ENCODE measurements at places on chromosomes 6 and 20.
A peak's percentile ranks its signal among the peaks of the same experiment; 100 is the strongest.

- no peak for DNase-seq
Measured at GRCh38 chr6:41256383-41256782, 28.2 kb downstream of the TREML4 start.

DNA sequence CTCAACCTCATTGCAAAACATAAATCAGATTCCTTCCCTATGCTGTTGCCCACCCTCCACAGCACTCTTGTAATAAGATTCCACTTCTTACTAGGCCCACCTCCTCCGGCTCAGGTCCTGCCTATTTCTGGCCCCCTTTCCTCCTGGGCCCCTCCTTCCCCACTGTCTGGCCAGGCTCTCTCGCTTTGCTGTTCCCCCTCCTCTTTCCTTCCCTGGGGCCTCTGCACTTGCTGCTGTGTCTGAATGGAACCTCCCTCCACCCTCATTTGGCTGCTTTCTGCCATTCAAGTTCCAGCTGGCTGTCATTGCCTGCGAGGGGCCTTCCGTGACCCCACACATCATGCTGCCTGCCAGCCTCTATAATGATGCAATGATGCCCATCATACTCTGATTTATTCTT is 38.9 kb downstream of the ARHGAP40 start:
- DNase-seq = no peak

- DNase-seq = no peak
Measured at GRCh38 chr6:79504372-79504771, 32.9 kb downstream of the LCA5 start.

- no peak for DNase-seq
Measured at GRCh38 chr6:13447949-13448724, 39.3 kb downstream of the GFOD1 start.

GRCh38 chr6:117974914-117975627 is 68.0 kb downstream of the SLC35F1 start:
- DNase-seq = no peak

GRCh38 chr6:63750400-63750799 is 114.8 kb downstream of the PHF3 start:
- no peak for DNase-seq

GRCh38 chr20:24431279-24432045 is 38.0 kb upstream of the SYNDIG1 start:
- no peak for DNase-seq

DNA sequence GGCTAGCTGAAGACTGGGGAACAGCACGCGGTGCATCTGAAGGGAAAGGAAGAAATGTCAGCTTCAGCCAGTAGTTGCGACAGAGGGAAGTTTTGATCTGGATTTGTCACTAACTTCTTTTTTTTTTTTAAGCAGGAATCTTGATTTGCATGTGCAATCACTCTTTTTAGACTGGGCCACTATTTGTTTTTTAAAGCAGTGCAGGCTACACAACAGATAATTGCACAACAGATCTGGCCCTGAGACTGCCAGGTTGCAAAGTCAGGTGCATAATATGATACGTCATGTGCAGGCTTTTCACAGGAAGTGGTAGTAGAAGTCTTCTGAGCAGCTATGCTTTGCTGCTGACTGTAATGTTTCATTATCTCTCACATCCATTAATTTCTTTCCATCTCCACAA is 13.5 kb downstream of the PFDN4 start:
- no peak for DNase-seq

DNA sequence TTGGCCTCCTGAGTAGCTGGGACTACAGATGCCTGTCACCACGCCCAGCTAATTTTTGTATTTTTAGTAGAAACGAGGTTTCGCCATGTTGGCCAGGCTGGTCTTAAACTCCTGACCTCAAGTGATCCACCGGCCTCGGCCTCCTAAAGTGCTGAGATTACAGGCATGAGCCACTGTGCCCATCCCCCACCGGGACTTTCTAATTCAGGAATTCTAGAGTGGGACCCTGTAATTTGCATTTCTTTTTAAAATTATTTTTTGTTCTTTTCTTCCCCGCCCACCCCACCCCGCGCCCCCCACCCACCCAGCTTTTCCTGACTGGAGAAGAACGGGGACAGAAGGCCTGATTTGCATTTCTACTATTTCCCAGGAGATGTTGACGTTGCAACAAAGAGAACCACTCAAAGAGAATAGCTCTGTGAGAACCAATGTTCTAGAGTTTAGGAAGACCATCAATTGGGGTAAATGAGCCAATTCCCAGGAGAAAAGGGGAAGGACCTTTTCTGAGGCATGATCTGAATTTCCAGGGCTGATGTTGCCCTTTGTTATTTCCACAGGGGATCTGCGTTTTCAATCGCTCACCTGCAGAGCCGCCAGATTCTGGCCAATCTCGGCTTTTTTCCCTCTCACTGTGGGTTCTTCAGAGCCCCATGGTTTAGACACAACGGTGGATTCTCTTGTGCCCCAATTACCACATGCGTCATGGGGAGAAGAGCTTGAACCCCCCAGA is 33.2 kb upstream of the TFAP2C start:
- DNase-seq = no peak

- no peak for DNase-seq
Measured at GRCh38 chr6:22208026-22208425, 88.8 kb downstream of the PRL start.

- DNase-seq = no peak
Measured at GRCh38 chr20:56689852-56690485, 60.9 kb downstream of the TFAP2C start.

- no peak for DNase-seq
Measured at GRCh38 chr6:20906945-20907344, 372.7 kb downstream of the CDKAL1 start.

GRCh38 chr6:90646940-90647339 is 60.1 kb upstream of the MAP3K7 start:
- DNase-seq = no peak

- DNase-seq = peak; percentile 53
Measured at GRCh38 chr20:57619051-57619831, 985 bp downstream of the ZBP1 start.

- DNase-seq = no peak
Measured at GRCh38 chr6:3541006-3541585, 84.2 kb upstream of the SLC22A23 start.

DNA sequence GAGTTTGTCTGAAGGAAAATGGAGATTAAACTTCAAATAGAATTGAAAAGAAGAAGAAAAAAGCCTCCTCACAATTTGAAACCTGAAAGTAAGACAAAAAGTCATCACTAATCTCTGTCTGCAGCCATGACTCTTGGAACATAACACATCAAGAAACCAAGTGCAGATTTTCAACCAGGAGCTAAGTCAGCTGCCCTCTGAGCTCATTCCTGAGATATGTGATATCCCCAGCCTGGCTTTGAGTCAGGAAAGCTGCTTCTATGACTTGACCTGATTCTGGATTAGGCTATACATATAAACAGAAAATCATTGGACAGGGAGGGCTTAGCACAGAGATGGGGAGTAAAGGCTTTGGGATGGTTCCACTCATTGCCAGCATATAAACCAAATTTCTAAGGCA is 891.4 kb downstream of the TFAP2A start:
- no peak for DNase-seq

GRCh38 chr6:15352220-15352619 is 106.4 kb downstream of the JARID2 start:
- no peak for DNase-seq

GRCh38 chr6:133184798-133185372 is 56.3 kb upstream of the EYA4 start:
- DNase-seq = no peak

- no peak for DNase-seq
Measured at GRCh38 chr20:5096463-5096862, 23.3 kb downstream of the PCNA start.

DNA sequence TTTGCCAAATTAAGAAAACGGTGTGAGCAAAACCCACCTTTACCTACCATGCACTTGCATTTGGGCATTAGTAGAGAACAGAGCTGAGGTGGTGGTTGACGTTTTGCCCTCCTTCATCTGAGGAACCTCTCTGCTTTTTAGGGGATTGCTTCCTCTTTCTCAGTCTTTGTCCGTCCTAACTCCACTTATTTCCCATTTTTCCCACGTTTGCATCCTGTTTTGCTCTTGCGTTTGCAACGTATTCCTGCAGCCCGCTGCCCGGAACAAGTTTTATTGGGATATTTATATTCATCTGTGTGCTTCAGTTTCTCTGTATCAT is 374 bp upstream of the SERINC1 start:
- no peak for DNase-seq

- peak; percentile 65 for DNase-seq
Measured at GRCh38 chr6:36724514-36725390, 27.1 kb downstream of the RAB44 start.

DNA sequence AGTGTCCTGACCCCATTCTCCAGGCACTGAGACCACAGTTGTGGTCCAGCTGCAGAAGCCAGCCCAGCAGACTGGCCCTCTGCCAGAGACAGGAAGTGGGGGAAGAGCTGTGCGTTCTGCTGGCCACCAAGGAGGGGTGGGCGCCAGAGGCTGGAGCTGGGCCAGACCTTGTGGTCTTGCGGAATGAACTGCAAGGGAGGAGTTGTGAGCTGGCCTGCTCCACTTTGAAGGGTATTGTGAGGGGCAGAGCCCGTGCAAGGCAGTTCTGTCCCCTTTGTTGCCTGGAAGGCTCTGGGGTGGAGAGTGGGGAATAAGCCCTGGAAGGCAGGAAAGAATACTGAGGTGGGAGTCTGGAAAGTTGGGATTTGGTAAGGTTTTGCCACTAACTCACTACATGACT is 3.6 kb upstream of the MDFI start:
- no peak for DNase-seq

- no peak for DNase-seq
Measured at GRCh38 chr6:146860583-146860982, 261.8 kb downstream of the ADGB start.

DNA sequence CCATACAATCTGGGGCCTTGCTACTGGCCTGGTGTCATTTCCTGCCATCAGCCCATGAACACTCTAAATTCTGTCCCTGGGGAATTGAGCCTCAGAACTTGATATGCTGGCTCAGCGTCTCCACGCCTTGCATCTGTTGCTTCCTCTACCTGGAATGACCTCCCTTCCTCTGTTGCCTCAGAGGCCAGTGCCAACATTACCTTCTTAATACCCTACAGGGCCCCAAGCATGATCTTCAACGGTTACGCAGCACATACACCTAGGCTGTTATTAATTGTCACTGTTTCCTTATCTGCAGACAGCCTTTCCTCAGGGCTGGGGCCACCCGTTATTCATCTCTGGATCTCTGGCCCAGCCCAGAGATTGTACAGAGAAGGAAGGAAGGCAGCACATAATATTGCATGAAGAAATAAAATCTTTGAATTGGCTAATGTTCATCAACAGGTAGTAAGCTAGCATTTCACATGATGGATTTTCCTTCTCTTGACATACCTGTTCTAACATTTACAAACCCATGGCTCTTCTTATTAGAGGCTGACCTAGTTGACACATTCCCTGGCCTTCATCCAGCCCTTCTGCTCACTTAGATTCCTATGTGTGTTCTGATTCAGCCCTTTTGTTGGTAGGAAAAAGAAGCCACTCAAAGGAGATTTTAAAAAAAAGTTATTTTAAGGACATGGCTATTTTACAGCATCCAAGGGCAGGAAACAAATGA is 8.4 kb upstream of the RNF182 start:
- DNase-seq = no peak

- DNase-seq = no peak
Measured at GRCh38 chr6:38133932-38134703, 314.6 kb downstream of the ZFAND3 start.

GRCh38 chr20:60036746-60037499 is 78.7 kb downstream of the CDH26 start:
- no peak for DNase-seq

DNA sequence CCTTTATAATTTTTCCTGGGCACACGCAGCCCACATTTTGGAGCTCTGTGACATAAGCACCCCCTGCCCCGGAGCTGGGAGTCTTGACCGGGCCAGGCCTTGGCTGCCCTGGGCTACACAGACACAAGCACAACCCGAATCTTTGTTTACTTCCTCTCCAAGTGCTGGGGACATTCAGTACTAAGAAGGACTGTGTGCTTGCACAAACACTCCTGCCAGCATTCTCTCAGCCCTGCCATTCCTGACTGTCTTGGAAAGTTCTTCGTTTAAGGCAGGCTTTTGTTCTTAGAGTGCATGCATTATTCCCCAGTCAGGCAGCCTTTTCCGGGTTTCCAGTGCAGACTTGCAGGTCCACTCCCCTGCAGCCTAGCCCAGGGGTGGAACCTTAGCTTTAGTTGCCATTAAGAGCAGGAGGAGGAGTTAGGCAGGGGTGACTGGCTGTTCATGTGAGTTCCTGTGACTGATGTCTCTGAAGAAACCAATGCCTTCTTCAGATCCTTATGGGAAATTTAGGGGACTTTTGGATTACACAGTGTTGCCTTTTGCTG is 28.6 kb downstream of the FOXO3 start:
- DNase-seq = no peak

GRCh38 chr6:42073287-42073686 is 23.0 kb downstream of the TAF8 start:
- DNase-seq = no peak

DNA sequence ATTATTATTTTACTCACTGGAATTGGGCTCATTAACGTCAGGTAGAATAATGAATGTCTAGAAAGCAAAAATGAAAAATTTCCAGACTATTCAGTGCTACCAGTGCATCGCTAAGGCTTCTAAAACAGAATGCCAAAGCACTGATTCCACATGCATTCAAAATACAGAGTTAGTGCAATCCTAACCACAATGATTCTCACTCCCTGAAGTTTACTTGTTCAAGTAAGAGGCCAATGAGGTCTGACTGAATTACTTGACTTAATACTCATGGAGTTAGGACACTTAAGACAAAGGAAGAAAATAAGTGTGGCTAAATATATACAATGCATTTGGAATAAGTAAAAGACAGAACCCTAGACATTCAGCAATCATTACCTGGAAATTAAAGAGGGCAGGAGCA is 220.5 kb downstream of the PKHD1 start:
- DNase-seq = no peak

GRCh38 chr20:64247307-64247618 is 8.3 kb upstream of the PCMTD2 start:
- no peak for DNase-seq

DNA sequence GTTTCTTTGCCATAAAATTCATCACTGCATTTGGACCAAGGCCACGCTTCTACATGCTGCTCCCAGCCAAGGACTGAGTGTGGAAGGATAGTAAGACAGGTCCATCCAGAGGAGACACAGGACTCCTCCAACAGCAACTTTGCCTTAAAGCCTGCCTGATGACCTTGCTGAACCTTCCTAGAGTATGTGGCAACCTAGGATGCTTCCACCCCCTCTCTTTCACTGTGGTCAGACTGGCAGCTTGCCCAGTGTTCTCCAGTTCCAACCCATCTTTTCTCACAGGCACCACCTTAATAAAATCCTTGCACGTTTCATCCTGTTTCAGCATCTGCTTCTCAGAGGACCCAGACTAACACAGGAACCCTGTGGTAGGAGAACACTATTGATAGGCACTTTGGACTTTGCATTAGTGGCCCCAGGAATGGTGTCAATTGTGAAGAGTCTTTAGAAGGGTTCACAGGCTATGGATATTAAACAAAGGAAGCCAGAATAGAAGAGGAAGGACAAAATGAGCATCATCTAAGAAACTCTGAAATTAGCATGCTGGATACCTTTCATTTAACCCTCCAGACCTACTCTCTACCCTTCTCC is 2.4 kb upstream of the PKHD1 start:
- DNase-seq = no peak

Measured in stimulated activated CD4-positive, alpha-beta T cell treated with anti-CD3 and anti-CD28 coated beads, Interleukin-12 subunit alpha, Interleukin-12 subunit beta, amount 100 ng/mL, for 24 hours (primary cell).